Activated CD8-positive, alpha-beta T cell treated with anti-CD3 and anti-CD28 coated beads for 36 hours (primary cell): ENCODE measurements at places on chromosomes 16 and 17. TPM values are rescaled to one million over a fixed set of nuclear protein-coding genes. Genes with fewer than 3 reads are reported as not detected.

- no peak for DNase-seq
These were observed 15.6 kb downstream of the NGFR start for GRCh38 chr17:49510720-49511110.

DNA sequence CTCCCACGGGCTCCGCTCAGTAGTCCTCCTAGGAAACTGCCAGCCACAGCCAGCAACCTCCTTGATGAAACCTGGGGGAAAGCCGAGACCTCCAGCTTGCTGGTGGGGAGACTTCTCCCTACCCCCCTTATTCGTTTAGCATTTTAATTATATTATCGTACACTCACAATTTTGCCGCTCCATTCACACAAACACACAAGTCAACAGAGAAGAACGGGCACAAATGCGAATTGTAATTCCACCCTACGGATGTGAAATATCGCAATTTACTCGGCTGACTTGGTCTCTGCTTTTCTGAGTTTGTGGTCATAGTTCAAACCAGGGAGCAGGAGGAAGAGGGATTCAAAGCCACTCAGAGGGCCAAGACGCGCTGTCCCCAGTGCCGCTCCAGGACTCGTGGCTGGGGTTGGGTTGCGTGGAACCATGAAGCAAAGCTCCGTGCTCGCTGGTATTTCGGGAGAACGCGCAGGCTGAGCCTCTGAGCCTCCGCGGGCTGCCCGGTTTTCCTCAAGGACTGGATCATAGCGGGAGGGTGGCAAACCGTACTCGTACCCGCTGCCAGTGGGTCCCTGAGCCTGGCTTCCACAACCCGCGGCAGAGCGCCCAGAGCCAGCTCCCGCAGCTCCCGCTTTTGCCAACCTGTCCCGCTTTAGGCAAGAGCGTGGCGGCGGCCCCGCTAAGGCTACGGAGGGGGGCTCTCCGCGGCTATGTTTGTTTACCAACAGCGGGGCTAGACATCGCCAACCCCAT, 2.0 kb downstream of the LHX1 start:
- DNase-seq = no peak

DNA sequence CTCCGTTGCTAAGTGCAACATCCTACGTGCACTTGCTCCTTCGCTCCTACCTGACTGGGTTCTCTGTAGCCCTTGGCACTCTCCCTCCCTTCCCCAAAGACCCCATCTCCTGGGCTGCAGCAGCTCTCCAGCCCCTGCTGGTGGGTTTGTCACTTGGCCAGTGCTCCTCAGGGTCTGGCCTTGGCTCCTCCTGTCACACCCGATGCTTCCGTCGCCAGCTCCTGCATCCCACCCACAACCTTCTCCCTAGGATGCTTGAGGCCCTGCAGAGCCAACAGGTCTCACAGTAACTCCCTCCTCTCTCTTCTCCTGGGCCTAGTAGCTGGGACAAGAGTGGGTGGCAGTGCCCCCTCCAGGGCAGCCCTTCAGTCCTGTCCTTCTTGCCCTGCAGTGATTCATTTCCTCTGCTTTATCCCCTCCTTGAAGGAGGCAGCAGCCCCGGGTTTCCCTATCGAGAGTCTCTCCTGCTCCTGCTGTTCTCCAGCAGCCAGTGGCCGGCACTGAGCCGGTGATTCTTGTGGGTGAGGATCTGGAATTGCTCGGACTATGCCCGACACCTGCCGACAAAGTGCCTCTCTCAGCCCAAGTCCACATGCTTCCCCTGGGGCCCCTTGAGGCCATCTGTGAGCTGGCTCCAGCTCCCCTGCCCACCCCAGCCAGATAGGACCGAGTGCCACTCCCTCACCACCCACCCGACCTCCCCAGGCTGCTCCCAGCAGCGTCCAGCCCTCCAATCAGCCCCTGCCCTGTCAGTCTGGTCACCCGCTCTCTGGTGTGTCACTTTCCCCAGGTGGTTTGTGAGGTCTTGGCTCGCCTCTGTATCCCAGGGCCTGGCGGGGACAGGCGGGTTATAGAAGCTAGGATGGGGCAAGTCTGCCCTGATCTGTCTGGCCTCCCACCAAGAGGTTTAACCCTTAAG, 3.8 kb downstream of the LITAFD start:
- no peak for DNase-seq

The SOCS1 gene
- total RNA-seq = 75.7 TPM
